ENCODE measurements at places on chromosomes 5 and 9.

GRCh38 chr9:121725008-121725775, 73.8 kb downstream of the DAB2IP start:
- DNase-seq = no peak

- peak; percentile 52 for DNase-seq
Measured at GRCh38 chr5:102753889-102754766, 977 bp upstream of the PAM start.

- no peak for DNase-seq
Measured at GRCh38 chr9:16385590-16385989, 484.9 kb downstream of the BNC2 start.

DNA sequence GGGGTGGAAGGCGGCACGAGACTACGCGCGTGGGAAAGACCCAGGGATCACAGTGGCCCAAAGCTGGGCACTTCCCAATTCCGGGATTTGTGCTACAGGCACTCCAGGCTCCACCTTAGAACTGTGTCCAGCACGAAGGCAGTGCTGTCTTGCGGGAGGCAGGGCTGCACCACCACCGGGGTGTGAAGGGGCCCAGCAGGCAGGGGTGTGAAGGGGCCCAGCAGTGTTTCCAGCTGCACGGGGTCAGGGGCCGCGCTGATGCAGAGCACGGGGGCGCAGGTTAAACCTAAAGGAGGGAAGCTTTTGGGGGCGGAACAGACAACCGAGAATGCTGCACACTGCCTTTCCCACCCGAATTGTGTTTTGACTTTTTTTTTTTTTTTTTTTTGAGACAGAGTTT, 1.1 kb upstream of the PDCD6 start:
- DNase-seq = no peak

DNA sequence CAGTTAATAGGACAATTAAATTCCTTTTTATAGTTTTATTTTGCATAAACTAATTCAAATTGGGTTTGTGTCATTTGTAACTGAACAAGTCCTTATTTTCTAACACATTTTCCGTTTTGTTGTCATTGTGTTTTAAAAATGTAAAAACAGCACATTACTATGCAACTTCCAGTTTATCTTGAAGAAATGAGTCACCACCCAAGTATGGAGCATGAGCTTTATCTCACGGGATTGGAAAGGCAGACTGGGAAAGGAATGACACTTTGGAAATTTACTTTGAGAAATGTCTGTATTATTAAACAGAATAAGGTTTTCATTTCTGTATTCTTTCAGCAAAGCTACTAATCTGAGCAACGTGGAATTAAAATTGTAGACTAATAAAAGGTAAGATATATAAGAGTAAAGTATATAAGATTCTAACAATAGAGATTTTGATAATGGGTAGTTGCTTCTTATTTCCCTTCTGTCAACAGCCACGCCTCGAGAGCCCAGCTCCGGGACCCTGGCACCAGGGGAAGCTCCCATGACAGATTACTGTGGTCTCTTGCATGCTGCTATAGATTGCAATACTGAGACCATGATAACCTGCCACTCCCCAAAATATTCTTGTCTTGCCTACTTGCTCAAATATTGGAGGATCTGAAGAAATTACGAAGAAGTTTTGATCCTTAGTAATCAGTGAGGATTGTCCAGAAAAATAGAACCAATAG, 433.1 kb downstream of the CHSY3 start:
- DNase-seq = no peak

DNA sequence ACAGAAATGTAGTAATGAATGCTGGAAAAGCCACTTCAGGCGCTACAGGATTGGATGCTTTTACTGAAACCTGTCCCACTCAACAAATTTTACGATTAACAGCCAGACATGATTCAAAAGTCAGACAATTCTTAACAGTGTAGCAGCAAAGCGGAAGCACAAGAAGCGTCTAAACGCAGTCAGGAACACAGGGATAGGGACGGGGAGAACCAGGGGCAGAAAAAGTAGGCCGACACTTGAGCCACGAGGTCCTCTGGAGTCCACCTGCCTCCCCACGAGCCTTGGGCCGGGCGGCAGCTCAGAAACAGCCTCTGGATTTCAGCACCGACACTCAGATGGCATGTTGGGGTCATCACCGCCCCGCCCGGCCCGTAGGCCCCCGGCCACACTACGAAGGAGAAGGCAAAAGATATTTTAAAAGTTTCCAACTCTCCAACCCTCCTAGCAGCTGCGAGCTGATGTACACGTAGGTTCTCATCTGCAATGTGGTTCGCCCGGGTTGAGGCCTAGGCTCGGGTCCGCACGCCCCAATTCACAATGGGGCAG, 615 bp downstream of the RACK1 start:
- no peak for DNase-seq

Measured in NCI-H1092 treated with DMSO at 0.1 percent for 48 hours (cell line).